ENCODE measurements at places on chromosomes 16 and 17.

GRCh38 chr17:37717627-37718323 lies 27.1 kb downstream of the HNF1B start:
- peak; percentile 47 for DNase-seq

- DNase-seq = no peak
These were observed 68.6 kb downstream of the CCT6B start for GRCh38 chr17:34892461-34893249.

DNA sequence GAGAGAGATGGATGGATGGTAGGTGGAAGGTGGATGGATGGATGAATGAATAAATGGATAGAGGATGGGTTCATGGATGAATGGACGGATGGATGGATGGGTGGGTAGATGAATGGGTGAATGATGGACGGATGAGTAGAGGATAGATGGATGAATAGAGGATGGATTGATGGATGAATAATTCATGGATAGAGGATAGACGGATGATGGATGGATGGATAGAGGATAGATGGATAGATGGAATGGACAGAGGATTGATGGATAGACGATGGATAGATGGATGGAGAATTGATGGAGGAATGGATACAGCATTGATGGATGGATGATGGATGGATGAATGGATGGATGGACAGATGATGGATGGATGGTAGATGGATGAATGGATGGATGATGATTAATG lies 91.7 kb downstream of the MYH11 start:
- no peak for DNase-seq

DNA sequence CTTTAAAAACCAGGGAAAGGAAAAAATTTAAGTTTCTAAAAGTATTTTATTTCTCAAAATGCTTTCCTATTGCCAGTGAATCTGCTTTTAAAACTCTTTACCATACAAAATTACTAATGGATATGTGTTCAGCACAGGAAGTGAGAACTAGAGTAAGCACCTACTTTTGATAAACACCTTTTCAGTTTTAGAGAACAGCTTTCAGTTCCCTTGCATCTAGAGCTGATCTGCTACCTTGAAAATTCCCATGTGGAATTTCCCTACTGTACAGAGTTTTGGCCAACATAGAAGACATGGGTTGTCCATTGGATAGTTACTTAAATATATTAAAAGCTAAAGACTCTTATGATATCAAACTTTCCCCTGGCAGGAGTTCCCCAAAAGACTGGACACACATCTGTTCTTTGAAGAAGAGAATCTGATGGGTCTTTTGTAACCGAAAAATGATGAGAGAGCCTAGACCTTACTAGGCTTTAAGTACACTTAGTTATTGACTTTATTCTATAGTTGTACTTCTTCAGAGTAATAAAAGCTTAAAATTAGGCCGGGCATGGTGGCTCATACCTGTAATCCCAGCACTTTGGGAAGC lies 112.1 kb upstream of the CNTNAP4 start:
- no peak for DNase-seq

DNA sequence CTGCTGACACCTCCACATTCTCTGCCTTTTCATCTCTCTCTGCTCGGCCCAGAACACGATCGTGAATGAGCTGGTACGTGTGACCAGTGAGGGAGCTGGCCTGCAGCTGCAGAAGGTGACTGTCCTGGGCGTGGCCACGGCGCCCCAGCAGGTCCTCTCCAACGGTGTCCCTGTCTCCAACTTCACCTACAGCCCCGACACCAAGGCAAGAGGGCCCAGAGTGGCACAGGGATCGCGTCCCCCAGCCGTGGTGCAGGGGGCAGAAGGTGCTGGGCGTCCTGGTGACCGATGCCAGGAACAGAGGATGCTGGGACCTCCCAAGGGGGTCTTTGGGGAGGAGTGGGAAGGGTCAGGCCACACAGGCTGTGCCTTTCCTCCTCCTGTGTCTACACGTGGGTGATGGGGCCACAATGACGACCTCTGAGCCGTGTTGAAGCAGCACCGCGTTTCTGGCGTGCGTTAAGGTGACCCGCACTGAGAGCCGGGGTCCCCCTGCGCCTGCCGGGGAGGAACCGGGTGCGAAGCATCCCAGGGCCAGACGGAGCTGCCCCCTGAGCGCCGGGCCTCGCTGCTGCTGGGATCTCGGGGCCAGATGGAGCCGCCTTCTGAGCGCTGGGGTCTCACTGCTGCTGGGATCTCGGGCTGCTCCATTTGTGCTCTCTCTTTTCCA lies 17.4 kb downstream of the GAA start:
- DNase-seq = no peak

GRCh38 chr16:15440852-15441251 lies 6.5 kb downstream of the BMERB1 start:
- peak; percentile 54 for DNase-seq
